ENCODE measurements at places on chromosomes 1 and 21.
A peak's percentile ranks its signal among the peaks of the same experiment; 100 is the strongest.

GRCh38 chr1:201791051-201791778 lies 37.7 kb upstream of the IPO9 start:
- 0 out of 2 replicates have a peak, but pooled peaks cover 2% of the 10 kb centered on the region for H3K36me3 ChIP-seq
- DNase-seq = no peak
- H3K27ac ChIP-seq = no peak overlapping the region
- H3K27me3 ChIP-seq = no peaks in the 10 kb centered on the region
- H3K4me1 ChIP-seq = no peaks in the 10 kb centered on the region

DNA sequence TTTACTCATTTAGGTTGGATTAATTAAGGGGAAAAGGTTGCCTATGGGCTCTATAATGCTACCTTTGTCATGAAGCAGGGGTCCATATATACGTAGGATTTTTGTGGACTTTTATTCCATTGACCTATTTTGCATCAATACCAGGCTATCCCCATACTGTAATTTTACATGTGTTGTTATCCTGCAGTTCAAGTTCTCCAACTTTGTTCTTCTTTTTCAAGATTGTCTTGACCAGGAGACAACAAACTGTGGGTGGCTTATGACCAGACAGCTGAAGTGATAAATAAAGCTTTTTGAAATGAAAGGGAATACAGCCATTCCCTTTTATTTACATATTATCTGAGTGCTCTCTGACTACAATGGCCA lies 345.7 kb downstream of the BARHL2 start:
- no peaks in the 10 kb centered on the region for H3K36me3 ChIP-seq
- no peak overlapping the region for H3K4me3 ChIP-seq
- H3K27ac ChIP-seq = no peak overlapping the region
- no peak for DNase-seq
- H3K4me1 ChIP-seq = no peaks in the 10 kb centered on the region

GRCh38 chr21:46515109-46515508 lies 56.4 kb downstream of the DIP2A start:
- no peaks in the 10 kb centered on the region for H3K27me3 ChIP-seq
- no peaks in the 10 kb centered on the region for H3K4me1 ChIP-seq

DNA sequence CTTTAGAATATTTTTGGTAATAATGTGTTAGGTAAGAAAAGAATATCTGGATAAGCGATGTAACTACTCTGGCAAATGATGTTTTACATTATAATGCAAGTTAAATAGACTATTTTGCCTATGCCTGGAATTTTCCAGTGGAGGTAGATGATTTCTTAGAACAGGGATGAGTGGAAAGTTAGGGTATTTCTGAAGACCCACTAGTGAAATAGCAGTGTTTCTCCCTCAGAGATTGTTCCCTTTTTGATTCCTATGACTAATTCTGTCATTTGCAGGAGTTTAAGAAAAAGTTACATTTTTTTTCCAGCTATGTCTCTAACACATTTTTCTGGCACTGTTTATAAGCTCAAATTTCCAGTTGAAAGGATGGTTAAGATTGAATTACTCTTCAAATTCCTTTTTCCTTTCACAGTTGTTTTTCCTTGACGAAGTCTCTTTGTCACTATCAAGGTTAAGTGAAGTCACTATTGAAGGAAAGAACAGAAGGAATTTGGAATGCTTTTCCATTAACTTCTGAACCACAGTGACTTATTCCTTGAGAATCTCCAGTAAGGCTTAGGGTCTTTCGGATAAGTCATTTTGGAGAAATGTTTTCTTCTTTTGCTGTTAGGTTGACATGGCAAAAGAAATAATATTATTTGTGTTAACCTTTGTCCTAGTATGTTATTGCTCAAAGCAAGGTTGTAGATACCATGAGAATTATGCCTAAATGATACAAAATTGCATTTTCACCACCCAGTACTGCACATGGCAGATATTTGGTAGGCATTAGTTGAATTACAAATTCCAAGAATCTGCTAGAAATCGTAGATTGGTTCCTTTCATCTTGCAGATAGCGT lies 42.9 kb upstream of the ZNF326 start:
- no peaks in the 10 kb centered on the region for H3K27me3 ChIP-seq
- H3K4me3 ChIP-seq = no peak overlapping the region
- peak overlapping the region; percentile 94 for H3K27ac ChIP-seq

GRCh38 chr1:41333146-41333784 lies 28.0 kb upstream of the FOXO6 start:
- no peak overlapping the region for H3K27ac ChIP-seq
- H3K27me3 ChIP-seq = no peaks in the 10 kb centered on the region
- peaks cover 18% of the 10 kb centered on the region for H3K4me1 ChIP-seq
- H3K4me3 ChIP-seq = no peak overlapping the region
- no peaks in the 10 kb centered on the region for H3K36me3 ChIP-seq

DNA sequence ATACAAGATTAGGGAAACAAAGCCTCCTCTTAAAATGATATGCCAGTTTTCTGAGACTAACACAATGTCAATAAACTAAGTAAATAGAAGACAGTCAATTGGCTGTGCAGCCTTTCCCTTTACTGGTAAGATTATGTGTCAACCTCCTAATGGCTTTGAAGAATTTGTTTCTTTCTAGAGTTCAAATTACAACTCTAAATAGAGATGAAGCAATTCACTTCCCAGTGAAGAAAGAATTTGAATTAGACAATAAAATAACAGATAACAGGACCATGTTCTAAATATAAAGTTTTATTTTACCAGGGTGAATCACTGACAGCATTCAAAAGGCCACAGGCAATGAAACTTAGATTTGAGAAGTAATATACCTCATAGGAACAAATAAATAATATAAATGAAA lies 680.3 kb downstream of the PLA2G4A start:
- no peak overlapping the region for H3K27ac ChIP-seq
- no peak for DNase-seq
- no peaks in the 10 kb centered on the region for H3K36me3 ChIP-seq

DNA sequence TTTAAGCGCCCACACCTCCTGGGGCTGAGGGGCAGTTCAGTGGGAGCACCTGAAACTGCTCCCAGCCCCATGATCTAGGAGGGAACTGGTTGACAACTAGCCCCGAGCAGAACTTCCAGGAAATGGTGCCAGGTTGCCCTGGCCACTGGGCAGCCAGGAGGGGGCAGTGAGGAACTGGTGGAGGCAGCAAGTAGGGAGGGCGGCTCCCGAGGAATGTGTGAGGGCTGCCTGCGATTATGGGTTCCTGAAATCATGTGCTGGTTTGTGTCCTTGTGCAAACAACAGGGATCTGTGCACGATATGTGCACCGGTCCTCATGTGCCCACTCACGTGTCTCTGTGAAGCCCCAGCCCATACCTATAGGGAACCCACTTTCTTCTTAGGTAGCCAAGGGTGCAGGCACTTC lies 9.9 kb downstream of the GPR3 start:
- H3K27ac ChIP-seq = no peak overlapping the region
- H3K36me3 ChIP-seq = no peaks in the 10 kb centered on the region
- DNase-seq = no peak
- H3K4me3 ChIP-seq = no peak overlapping the region

GRCh38 chr1:178076607-178077006 lies 17.3 kb upstream of the RASAL2 start:
- no peak for DNase-seq
- H3K4me1 ChIP-seq = no peaks in the 10 kb centered on the region
- H3K36me3 ChIP-seq = no peaks in the 10 kb centered on the region
- no peak overlapping the region for H3K4me3 ChIP-seq
- H3K27ac ChIP-seq = no peak overlapping the region

- no peak overlapping the region for H3K27ac ChIP-seq
- H3K4me1 ChIP-seq = no peaks in the 10 kb centered on the region
- no peak overlapping the region for H3K4me3 ChIP-seq
- no peaks in the 10 kb centered on the region for H3K36me3 ChIP-seq
These were observed 59.6 kb upstream of the CSF3R start for GRCh38 chr1:36542024-36542961.

GRCh38 chr1:112735752-112736151 lies 20.6 kb upstream of the PPM1J start:
- peak overlapping the region; percentile 36 for H3K27ac ChIP-seq
- peak; percentile 18 for DNase-seq
- H3K27me3 ChIP-seq = no peaks in the 10 kb centered on the region
- no peaks in the 10 kb centered on the region for H3K36me3 ChIP-seq
- H3K4me1 ChIP-seq = peaks cover 12% of the 10 kb centered on the region

All from PC-9 (cell line).